ENCODE measurements at places on chromosomes 11 and 22.

DNA sequence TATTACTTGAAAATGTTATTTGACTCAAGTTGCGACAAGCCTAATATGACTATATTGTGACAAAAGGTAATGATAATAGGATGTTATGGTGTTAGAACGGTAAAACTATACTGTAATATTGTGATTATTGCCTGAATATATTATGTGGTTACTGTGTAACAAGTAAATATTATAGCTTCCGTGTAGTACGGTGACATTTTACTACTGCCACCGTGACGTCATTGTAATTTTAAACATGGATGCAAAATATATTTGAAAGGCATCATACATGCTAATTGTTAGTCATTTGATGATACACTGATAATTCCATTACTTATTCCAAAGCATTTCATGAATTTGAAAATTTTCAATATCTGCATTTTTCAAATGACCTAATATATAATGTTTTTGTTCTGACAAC is 2.5 kb downstream of the ELP4 start:
- no peak for DNase-seq

DNA sequence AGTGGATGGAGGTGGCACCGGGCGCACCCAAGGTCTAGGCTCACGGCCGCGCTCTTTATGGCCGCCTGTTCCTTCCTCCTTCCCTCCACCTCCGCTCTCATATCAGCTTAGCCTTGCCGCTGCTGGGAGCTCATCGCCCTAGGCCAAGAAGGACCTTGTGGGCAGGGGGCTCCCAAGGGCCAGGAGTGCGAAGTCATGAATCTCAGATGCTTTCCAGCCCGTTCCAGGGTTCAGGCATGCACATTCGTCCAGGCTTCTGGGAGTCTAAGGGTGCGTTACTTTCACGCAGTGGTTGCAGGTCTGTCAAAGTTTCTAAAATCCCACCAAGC is 4.1 kb upstream of the GALR3 start:
- DNase-seq = no peak

DNA sequence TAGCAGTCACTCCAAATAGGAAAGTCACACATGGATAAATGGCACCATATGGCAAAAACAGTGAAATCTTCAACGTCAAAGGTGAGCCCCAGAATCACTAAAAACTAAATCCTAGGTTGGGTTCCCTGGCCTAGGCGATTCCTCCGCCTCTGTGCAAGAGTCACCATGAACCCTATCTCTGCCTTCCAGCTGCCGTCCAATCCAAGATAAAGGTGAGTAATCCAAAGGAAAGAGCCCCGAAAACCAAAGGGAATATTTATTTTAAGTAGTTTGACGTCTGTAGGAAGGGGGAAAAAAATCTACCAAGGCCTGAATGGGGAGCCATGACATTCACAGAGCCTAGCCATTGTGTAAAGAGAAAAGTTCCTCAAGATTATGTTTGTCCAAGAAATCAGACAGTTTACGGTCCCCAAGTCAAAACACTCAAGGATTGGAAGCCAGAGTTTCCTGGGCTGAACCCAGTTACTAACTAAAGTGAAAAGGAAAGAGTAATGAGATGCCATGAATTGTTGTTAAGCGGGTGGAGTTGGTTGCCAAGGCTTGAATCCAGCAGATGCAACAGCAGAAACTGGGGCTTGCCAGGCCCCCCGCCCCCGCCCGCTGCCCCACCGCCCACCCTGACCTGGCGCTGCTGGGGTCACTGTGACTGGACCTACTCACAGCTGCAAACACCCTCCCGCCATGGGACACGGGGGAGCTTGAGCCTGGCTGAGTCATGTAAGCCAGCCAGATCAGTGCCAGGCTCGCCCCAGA is 39.7 kb upstream of the ETS1 start:
- no peak for DNase-seq

- DNase-seq = no peak
These were observed 1233.8 kb upstream of the CNTN5 start for GRCh38 chr11:97786961-97787360.

DNA sequence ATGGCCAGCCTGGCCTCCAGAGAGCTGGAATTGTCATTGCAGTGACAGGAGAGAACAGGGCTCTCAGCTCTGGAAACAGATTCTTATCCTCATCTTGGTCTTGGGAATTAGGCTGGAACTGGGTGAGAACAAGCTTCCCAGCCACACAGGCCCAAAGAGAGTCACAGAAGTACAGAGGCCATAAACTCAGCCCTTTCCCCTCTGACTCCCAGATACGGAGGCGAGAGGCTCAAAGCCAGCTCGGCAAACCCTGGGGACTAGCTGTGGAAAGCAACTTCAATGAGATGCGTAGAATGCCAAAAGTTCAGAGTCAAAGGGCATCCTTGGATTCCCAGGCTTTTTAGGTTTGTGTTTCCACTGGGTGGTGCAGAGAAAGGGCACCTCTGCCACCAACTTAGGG is 14.3 kb upstream of the ABCC8 start:
- DNase-seq = no peak

DNA sequence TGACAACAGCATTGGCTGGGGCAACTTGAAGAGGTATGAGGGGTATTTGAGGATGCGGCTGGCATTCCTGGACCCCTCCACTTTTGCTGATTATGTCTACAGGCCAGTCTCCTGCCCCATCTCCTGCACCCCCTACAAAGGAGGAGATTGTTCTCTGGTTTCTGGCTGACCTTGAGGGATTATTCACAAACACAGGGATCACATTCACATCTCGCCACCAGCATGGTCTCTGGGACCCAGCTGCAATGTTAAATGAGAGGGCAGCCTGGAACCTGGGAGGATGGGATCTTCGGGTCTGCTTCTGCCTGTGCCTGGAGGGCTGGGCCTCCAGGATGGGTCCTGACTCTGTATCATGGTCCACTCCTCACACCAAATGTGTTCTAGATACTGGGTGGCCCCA is 32.8 kb upstream of the MYEOV start:
- no peak for DNase-seq

- no peak for DNase-seq
These were observed 13.7 kb downstream of the CYP2D6 start for GRCh38 chr22:42116848-42117424.

- DNase-seq = no peak
These were observed 4.3 kb upstream of the TBC1D22A start for GRCh38 chr22:46758121-46758520.

DNA sequence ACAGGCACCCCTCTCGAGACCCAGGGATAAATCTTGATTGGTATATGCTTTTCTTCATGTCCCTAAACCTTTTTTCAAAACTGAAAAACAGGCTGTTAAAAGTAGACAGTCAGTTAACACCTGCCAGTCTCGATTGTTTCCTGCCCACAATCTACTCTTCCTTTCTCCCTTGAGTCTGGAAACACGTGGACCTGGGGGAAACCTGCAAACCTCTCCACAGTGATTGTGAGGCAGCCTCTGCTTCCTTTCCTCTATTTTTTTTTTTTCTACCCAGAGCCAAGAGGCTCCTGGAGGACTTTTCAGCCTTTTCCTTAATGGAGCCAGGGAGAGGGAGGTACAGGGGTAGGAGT is 69.4 kb upstream of the CLMP start:
- DNase-seq = no peak

DNA sequence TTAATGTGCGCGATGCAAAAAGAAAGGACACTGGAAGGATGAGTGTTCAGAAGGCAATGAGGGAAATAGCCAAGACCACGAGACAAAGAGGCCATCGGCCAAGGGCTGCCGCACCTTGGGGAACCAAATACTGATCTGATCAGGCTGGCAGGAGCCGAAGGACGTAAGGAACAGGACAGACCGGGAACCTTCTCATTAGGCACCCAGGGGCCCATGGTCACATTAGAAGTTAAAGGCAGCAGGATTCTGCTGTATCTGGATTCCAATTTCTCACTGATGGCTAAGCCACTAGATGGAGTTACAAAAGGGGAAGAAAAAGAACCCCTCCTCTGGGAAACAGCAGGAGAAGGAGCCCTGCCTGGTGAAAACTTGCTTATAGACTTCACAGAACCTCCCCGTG is 28.8 kb upstream of the CPT1A start:
- DNase-seq = no peak

All from activated CD4-positive, alpha-beta T cell treated with anti-CD3 and anti-CD28 coated beads for 4 hours (primary cell).